NCI-H1048 (cell line): ENCODE measurements at places on chromosomes 12 and 14.

DNA sequence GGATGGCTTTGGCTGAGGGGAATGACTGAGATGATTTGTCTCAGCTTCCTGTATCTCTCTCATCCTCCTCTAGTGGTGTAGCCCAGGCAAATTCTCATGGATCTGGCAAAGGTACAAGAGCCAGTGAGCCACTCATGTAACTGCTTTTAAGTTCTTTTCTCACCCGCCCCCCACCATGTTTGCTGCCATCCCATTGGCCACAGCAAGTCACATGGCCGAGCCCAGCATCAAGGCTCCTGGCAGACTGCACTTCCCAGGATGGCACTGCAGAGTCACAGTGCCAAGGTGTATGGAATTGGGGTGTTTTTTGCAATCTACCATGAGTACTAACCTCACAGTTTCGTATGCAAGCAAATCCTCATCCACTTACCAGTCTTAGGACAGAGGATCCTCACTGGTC lies 50.9 kb downstream of the CHST11 start:
- no peak for DNase-seq

DNA sequence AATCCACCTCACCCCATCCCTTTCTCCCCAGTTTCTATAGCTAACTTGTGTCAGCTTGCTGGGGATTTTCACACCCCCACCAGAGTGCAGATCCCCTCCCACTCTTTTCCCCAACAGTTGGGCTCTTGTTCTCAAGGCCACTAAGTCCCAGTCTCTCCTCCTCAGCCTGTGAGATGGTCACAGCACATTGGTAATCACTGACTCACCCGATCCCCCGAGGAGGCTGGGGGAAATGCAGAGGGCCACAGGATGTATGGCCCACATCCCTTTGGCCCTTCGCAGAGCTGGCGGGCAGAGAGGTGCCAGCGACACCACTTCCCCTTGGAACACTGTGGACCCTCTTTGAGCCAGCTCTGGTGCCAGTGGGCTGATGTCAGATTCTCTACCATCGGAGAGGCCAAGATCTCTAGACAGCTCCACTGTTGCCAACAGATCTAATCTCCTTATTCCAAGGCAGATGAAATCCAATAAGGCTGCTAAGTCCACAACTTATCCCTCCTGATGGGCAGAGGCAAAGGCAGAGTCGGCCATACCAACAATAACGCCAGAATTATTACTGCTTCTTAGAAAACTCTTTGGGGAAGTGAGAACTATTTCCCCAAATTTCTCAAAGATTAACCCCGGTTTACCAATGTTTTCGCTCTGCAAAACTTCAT lies 1.6 kb downstream of the FMNL3 start:
- no peak for DNase-seq

DNA sequence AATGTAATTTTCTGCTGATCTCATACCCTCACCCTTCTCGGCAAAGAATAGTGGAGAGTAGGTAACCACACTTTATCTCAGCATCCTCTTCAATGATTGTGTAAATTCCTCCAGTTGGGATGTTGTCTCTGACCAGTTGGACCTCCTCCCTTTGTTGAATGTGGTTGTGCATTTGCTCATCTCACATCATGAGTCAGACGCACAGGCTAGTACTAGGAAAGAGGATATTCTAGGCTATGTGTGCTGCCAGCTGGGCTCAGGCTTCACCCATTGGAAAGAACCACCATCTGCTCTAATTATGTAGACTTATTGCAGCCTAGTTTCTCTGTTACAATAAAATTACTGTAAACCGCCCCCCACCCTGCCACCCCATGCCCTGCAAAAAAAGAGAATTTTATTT lies 90.3 kb downstream of the LMO3 start:
- no peak for DNase-seq

- DNase-seq: no peak
Measured at GRCh38 chr12:72677139-72677538, 405.0 kb downstream of the TRHDE start.
